ENCODE measurements at places on chromosomes 1 and 21. TPM values are rescaled to one million over a fixed set of nuclear protein-coding genes. Genes with fewer than 3 reads are reported as not detected.

DNA sequence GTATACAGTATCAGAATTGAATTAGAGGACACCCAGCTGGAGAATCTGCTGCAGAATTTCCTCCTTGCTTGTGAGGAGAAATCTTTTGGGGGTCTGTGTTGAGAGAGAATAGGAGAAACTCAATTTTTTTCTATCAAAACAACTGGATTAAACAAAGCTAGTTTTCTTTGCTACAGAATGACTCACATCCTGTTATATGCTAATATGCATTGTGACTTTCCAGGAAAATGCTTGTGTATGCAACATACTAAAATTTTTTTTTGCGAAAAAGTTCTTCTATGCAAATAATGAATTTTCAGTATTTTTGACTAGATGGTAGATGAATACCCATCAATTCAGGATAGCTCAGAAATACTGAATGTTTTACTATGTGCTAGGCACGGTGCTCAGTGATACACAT is 2.2 kb downstream of the VAMP4 start:
- DNase-seq = no peak

GRCh38 chr1:30929944-30930525 is 21.5 kb upstream of the SDC3 start:
- no peak for DNase-seq

- no peak for DNase-seq
Observed at GRCh38 chr1:244068567-244068966, 17.5 kb downstream of the ZBTB18 start.

GRCh38 chr1:24526940-24527542 is 24.4 kb downstream of the RCAN3 start:
- peak; percentile 53 for DNase-seq

GRCh38 chr1:221961532-221962292 is 219.8 kb upstream of the DUSP10 start:
- no peak for DNase-seq

DNA sequence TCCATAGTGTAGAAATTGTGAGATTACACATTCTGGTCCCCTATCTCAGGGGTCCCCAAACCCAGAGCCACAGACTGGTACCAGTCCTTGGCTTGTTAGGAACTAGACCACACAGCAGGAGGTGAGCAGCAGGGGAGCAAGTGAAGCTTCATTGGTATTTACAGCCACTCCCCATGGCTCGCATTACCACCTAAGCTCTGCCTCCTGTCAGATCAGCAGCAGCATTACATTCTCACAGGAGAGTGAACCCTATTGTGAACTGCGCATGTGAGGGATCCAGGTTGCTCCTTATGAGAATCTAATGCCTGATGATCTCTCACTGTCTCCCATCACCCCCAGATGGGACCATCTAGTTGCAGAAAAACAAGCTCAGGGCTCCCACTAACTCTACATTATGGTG is 229.7 kb upstream of the IRF2BP2 start:
- no peak for DNase-seq

GRCh38 chr1:207304710-207305488 is 16.6 kb upstream of the CD55 start:
- DNase-seq = no peak

GRCh38 chr1:60035921-60036320 is 37.6 kb downstream of the C1orf87 start:
- no peak for DNase-seq

Gene SEMA6C
- 7.6 TPM for total RNA-seq

Gene C4BPA
- total RNA-seq = not detected
